ENCODE measurements at places on chromosomes 4 and X. TPM values are rescaled to one million over a fixed set of nuclear protein-coding genes. Genes with fewer than 3 reads are reported as not detected.

GRCh38 chrX:97740886-97741285 lies 857.2 kb downstream of the RPA4 start:
- H3K4me3 ChIP-seq, result no peak overlapping the region
- H3K4me1 ChIP-seq, result no peaks in the 10 kb centered on the region
- DNase-seq, result no peak
- no peaks in the 10 kb centered on the region for H3K27me3 ChIP-seq

DNA sequence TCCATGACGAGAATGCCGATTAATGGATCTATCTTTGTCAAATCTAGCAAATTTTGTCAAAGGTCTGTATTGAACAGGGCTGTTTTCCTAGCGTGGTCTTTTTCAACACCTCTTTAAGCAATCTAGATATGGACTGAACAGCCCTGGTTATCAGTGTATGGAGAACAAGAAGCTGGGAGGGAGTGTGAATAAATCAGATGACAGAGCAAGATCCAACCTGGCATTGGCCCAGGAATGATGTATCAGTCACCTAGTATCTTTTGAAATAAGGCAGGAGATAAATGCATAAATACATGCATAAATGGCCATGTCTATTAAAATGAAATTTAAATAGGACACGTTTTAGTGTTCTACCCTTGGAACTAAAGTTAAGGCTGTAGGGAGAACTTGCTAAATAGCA lies 15.7 kb upstream of the AP1S2 start:
- no peak for DNase-seq
- no peaks in the 10 kb centered on the region for H3K36me3 ChIP-seq
- H3K27me3 ChIP-seq, result no peaks in the 10 kb centered on the region
- no peak overlapping the region for H3K27ac ChIP-seq
- H3K4me1 ChIP-seq, result no peaks in the 10 kb centered on the region

- H3K4me3 ChIP-seq, result no peak overlapping the region
- no peak for DNase-seq
- H3K27ac ChIP-seq, result no peak overlapping the region
- peaks cover 11% of the 10 kb centered on the region for H3K4me1 ChIP-seq
- H3K36me3 ChIP-seq, result no peaks in the 10 kb centered on the region
These were observed 10.8 kb downstream of the CLCN4 start for GRCh38 chrX:10167573-10167972.

DNA sequence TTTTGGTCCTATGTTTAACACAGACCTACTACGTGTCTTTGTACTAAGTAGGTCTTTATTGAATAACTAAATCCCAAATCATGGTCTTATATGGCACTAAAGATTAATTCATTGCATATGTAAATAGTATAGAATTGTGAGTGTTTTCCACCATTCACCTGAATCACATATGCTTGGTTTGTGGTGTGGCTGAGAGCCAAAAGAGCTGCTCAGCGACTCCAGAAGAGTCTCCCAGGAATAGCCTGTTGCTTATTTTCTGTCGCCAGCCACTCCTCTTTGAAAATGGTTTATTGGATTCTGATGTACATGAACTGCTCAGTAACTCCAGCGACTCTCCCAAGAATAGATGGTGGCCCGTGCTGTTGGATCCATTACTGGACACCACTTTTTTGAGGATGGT lies 184.5 kb downstream of the CLCN4 start:
- H3K27ac ChIP-seq, result no peak overlapping the region
- no peak for DNase-seq
- H3K4me3 ChIP-seq, result no peak overlapping the region
- peaks cover 3% of the 10 kb centered on the region for H3K27me3 ChIP-seq
- H3K36me3 ChIP-seq, result no peaks in the 10 kb centered on the region
- H3K4me1 ChIP-seq, result no peaks in the 10 kb centered on the region

- no peaks in the 10 kb centered on the region for H3K4me1 ChIP-seq
- H3K27ac ChIP-seq, result no peak within 1 kb of the TSS
- no peaks in the 10 kb centered on the region for H3K36me3 ChIP-seq
- DNase-seq, result no peak
- peaks cover 8% of the 10 kb centered on the region for H3K27me3 ChIP-seq
These were observed at the start of gene ASIC5 for GRCh38 chr4:155866177-155866576. ASIC5 (minus strand) TSS chr4:155866277; CDS start chr4:155866226, 51 bp downstream.

- no peak for DNase-seq
- no peak overlapping the region for H3K27ac ChIP-seq
- no peaks in the 10 kb centered on the region for H3K27me3 ChIP-seq
- H3K36me3 ChIP-seq, result no peaks in the 10 kb centered on the region
These were observed 356.5 kb downstream of the CBLL2 start for GRCh38 chrX:22629105-22629725.

- DNase-seq, result no peak
- no peak overlapping the region for H3K4me3 ChIP-seq
- H3K27me3 ChIP-seq, result no peaks in the 10 kb centered on the region
- no peaks in the 10 kb centered on the region for H3K36me3 ChIP-seq
These were observed 409.0 kb downstream of the TECRL start for GRCh38 chr4:64000241-64000640.

DNA sequence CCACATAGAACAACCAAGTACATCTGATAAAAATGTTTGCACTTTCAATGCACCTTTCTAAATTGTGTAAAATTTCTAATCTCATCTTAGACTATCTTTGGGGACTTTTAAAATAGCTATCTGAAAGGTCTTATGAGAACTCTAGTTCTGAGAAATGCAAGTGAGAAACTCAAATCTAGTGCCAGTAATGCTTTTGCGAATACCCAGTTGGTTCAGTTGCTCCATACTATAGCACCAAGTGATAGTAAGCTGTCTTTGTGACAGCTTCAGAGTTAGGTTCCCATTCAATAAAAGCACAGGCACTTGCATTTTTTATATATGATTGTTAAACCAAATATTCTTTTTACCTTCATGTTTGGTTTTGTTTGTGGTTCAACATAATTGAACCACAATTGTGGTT lies 4.5 kb upstream of the ITM2A start:
- H3K36me3 ChIP-seq, result peaks cover under 1% of the 10 kb centered on the region
- no peak for DNase-seq
- H3K4me3 ChIP-seq, result no peak overlapping the region
- H3K27ac ChIP-seq, result no peak overlapping the region
- peaks cover 14% of the 10 kb centered on the region for H3K4me1 ChIP-seq

GRCh38 chr4:56127716-56128115 lies 179.0 kb downstream of the CEP135 start:
- H3K4me1 ChIP-seq, result no peaks in the 10 kb centered on the region
- H3K36me3 ChIP-seq, result no peaks in the 10 kb centered on the region
- no peak overlapping the region for H3K4me3 ChIP-seq
- H3K27me3 ChIP-seq, result peaks cover 13% of the 10 kb centered on the region
- H3K27ac ChIP-seq, result no peak overlapping the region

DNA sequence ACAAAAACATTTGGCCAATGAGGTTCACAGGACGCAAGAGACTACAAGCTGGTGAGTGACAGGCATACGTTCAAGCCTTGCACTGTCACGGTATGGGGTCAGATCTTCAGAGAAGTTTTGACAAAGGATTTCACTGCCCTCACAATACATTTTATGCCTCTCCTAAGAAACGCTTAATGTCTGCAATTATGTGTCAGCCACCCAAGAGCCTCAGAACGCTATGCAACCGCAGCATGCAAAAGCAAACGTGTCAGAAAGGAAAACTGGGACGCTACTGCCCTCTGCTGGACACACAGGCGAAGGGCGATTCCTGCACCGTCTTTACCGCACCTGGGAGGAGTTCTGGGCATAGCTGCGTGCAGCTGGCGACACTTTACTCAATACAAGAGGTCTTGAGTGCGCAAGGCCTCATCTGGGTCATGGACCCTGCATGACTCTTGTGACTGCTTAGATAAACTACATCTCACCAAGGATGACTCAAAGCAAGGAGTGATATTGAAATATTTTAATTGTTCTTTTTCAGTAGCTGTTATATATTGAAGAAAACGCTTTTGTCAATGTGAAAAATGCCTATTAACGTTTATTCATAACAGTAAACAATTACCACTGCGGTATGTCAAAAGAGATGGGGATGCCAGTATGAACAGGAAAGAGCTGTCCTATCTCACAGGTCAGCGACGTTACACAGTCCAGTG lies 147.6 kb upstream of the FRG1 start:
- H3K36me3 ChIP-seq, result no peaks in the 10 kb centered on the region
- no peak overlapping the region for H3K4me3 ChIP-seq
- H3K4me1 ChIP-seq, result peaks cover 7% of the 10 kb centered on the region
- DNase-seq, result peak; percentile 57
- peaks cover 9% of the 10 kb centered on the region for H3K27me3 ChIP-seq

DNA sequence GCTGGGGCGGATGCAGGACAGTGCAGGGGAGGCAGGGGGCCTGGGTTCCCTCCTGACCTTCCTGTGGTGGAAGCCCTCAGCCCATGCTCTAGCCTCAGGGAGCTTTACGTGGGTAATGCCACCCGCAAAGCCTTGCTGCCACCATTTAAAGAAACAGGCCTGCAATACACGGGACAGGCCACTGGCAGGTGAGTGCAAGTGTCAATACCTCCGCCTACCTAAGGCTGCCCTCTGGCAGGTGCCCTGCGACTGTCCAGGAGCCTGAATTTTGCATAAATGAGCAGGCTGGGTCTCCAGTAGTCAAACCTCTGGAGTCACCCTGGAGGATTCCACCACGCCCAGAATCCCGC lies 5.9 kb downstream of the CRMP1 start:
- H3K4me1 ChIP-seq, result peaks cover 4% of the 10 kb centered on the region
- no peak overlapping the region for H3K27ac ChIP-seq
- H3K4me3 ChIP-seq, result no peak overlapping the region
- H3K36me3 ChIP-seq, result no peaks in the 10 kb centered on the region

DNA sequence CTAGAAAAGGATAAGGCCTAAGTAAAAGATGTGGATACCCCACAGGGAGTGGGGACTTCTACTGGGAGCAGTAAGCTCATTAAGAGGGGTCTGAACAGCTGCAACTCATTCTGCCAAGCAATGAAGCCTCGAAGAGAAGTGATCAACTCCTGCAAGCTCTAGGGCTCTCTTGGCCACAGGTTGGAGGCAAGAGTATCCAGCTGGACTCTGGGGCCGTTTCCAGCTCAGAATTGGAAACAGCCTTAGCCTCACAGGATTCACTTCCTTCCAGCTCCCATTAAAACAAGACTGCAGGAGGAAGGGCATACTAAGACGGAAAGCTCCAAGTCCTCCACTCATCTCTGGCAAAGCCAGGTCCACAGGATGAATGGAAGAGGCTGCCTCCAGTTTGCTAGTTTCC lies 126.3 kb downstream of the ATG4A start:
- H3K27me3 ChIP-seq, result no peaks in the 10 kb centered on the region
- no peak overlapping the region for H3K27ac ChIP-seq
- DNase-seq, result no peak
- H3K36me3 ChIP-seq, result no peaks in the 10 kb centered on the region

DNA sequence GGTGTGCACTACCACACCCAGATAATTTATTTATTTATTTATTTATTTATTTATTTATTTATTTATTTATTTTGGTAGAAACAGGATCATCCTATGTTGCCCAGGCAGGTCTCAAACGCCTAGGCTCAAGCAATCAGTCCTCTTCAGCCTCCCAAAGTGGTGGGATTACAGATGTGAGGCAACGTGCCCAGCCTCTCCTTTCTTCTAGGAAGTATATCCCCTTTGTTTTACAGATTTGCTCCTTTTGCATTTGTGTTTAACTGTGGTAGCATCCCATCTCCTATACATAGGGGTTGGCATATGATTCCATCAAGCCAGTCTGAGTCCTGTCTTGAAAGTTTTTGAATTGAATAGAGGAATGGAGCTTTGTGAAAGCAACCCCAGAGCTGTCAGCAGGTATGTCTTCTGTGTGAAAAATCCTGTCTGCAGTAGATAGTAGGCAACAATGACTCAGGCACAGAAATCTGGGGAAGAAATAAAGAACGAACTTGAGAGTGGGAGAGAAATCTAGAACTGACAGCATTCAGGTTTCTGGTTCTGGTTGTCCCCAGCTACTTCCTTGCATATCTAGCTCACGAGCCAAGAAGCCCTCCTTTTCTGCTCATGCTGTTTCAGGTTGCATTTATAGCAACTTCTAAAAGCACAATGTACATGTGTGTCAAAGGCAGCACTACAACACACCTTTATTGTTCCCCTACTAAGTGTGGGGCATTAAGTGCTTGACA lies 113.7 kb upstream of the LSM6 start:
- no peak overlapping the region for H3K4me3 ChIP-seq
- H3K27me3 ChIP-seq, result peaks cover 36% of the 10 kb centered on the region
- no peaks in the 10 kb centered on the region for H3K36me3 ChIP-seq
- no peak for DNase-seq
- H3K27ac ChIP-seq, result no peak overlapping the region
- no peaks in the 10 kb centered on the region for H3K4me1 ChIP-seq

GRCh38 chrX:118974908-118975671 lies 672 bp downstream of the LONRF3 start:
- peak; percentile 52 for DNase-seq
- H3K36me3 ChIP-seq, result no peaks in the 10 kb centered on the region
- H3K4me1 ChIP-seq, result peaks cover 7% of the 10 kb centered on the region
- peak overlapping the region; percentile 95 for H3K27ac ChIP-seq
- H3K27me3 ChIP-seq, result peaks cover 23% of the 10 kb centered on the region
- peak overlapping the region; percentile 88 for H3K4me3 ChIP-seq

GRCh38 chr4:123113155-123113554 lies 190.8 kb upstream of the NUDT6 start:
- H3K4me1 ChIP-seq, result no peaks in the 10 kb centered on the region
- no peak for DNase-seq
- no peak overlapping the region for H3K4me3 ChIP-seq
- H3K36me3 ChIP-seq, result peaks cover 12% of the 10 kb centered on the region

GRCh38 chrX:42934020-42934726 lies 156.2 kb upstream of the PPP1R2C start:
- peaks cover 16% of the 10 kb centered on the region for H3K4me1 ChIP-seq
- peak overlapping the region; percentile 85 for H3K27ac ChIP-seq
- DNase-seq, result no peak
- no peaks in the 10 kb centered on the region for H3K27me3 ChIP-seq
- H3K4me3 ChIP-seq, result peak overlapping the region; percentile 52

GRCh38 chr4:93327346-93327745 lies 501.2 kb upstream of the ATOH1 start:
- H3K4me1 ChIP-seq, result no peaks in the 10 kb centered on the region
- H3K36me3 ChIP-seq, result no peaks in the 10 kb centered on the region
- no peak overlapping the region for H3K4me3 ChIP-seq
- H3K27me3 ChIP-seq, result no peaks in the 10 kb centered on the region
- H3K27ac ChIP-seq, result no peak overlapping the region

- H3K4me3 ChIP-seq, result no peak overlapping the region
- peaks cover 14% of the 10 kb centered on the region for H3K36me3 ChIP-seq
- peak overlapping the region; percentile 96 for H3K27ac ChIP-seq
- no peaks in the 10 kb centered on the region for H3K27me3 ChIP-seq
- no peak for DNase-seq
These were observed 343.5 kb upstream of the GATB start for GRCh38 chr4:152104356-152104755.

- H3K4me1 ChIP-seq, result peaks cover 19% of the 10 kb centered on the region
- DNase-seq, result no peak
- H3K4me3 ChIP-seq, result no peak overlapping the region
- H3K36me3 ChIP-seq, result peaks cover 15% of the 10 kb centered on the region
- H3K27ac ChIP-seq, result no peak overlapping the region
These were observed 36.0 kb upstream of the STS start for GRCh38 chrX:7111518-7111917.

- peak overlapping the region; percentile 1 for H3K4me3 ChIP-seq
- H3K27ac ChIP-seq, result no peak overlapping the region
- H3K4me1 ChIP-seq, result peaks cover 45% of the 10 kb centered on the region
- peaks cover 6% of the 10 kb centered on the region for H3K36me3 ChIP-seq
- no peaks in the 10 kb centered on the region for H3K27me3 ChIP-seq
These were observed 60.8 kb downstream of the TBL1X start for GRCh38 chrX:9525511-9526248.

GRCh38 chrX:70461026-70461425 lies 16.4 kb downstream of the DLG3 start:
- no peak for DNase-seq
- peaks cover 7% of the 10 kb centered on the region for H3K4me1 ChIP-seq
- H3K4me3 ChIP-seq, result no peak overlapping the region
- H3K36me3 ChIP-seq, result peaks cover 15% of the 10 kb centered on the region
- no peak overlapping the region for H3K27ac ChIP-seq

PF4V1 gene
- total RNA-seq, result not detected

RAI2 gene
- 0.60 TPM for total RNA-seq

TEX13B gene
- total RNA-seq, result not detected

FAT4 gene
- not detected for total RNA-seq

PABPC5 gene
- not detected for total RNA-seq

Data from activated naive CD8-positive, alpha-beta T cell treated with anti-CD3 and anti-CD28 coated beads for 36 hours (primary cell).